Liver (tissue), 10 donors: ENCODE measurements at places on chromosomes 7 and 10. TPM values are rescaled to one million over a fixed set of nuclear protein-coding genes. Genes with fewer than 3 reads are reported as not detected.
A peak's percentile ranks its signal among the peaks of the same experiment; 100 is the strongest.

Gene LZTS2
- total RNA-seq, result 9.9 TPM

GRCh38 chr10:117927332-117927731, 119.4 kb downstream of the RAB11FIP2 start:
- no peaks in the 10 kb centered on the region for H3K4me1 ChIP-seq
- H3K27ac ChIP-seq, result no peak overlapping the region

- H3K4me1 ChIP-seq, result peaks cover 41% of the 10 kb centered on the region
- H3K27me3 ChIP-seq, result no peaks in the 10 kb centered on the region
- no peak overlapping the region for H3K27ac ChIP-seq
- H3K4me3 ChIP-seq, result no peak overlapping the region
Observed at GRCh38 chr10:103416436-103417147, 20.2 kb downstream of the PDCD11 start.

GRCh38 chr10:31170636-31171035, 139.0 kb upstream of the ZNF438 start:
- no peaks in the 10 kb centered on the region for H3K27me3 ChIP-seq
- DNase-seq, result no peak
- H3K27ac ChIP-seq, result no peak overlapping the region
- H3K4me1 ChIP-seq, result no peaks in the 10 kb centered on the region

- H3K27me3 ChIP-seq, result no peaks in the 10 kb centered on the region
- no peak overlapping the region for H3K4me3 ChIP-seq
- H3K4me1 ChIP-seq, result no peaks in the 10 kb centered on the region
- no peak for DNase-seq
- no peak overlapping the region for H3K27ac ChIP-seq
Observed at GRCh38 chr10:49056356-49056755, 59.0 kb downstream of the VSTM4 start.

Gene HECW1
- total RNA-seq, result 0.05 TPM

DNA sequence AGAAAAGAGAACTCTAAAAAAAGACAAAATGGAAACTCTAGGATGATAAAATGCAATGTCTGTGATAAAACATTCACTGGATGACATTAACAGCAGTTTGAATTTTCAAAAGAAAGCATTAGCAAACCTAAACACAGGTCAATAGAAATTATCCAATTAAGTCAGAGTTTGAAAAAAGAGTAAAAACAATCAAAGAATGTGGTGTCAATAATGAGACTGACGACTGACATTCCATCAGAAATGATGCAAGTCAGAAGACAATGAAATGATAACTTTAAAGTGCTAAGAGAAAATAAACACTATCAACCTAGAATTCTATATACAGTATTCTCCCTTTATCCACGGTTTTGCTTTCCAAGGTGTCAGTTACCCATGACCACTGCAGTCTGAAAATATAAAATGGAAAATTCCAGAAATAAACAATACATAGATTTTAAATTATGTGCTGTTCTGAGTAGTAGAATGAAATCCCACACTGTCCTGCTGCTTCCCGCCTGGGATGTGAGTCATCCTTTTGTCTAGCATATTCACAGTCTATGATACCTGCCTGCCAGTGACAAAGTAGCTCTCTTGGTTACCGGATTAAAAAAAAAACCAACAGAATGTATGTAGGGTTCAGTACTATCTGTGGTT, 38.3 kb upstream of the SFMBT2 start:
- no peaks in the 10 kb centered on the region for H3K36me3 ChIP-seq
- no peaks in the 10 kb centered on the region for H3K27me3 ChIP-seq
- no peak for DNase-seq
- H3K27ac ChIP-seq, result no peak overlapping the region

DNA sequence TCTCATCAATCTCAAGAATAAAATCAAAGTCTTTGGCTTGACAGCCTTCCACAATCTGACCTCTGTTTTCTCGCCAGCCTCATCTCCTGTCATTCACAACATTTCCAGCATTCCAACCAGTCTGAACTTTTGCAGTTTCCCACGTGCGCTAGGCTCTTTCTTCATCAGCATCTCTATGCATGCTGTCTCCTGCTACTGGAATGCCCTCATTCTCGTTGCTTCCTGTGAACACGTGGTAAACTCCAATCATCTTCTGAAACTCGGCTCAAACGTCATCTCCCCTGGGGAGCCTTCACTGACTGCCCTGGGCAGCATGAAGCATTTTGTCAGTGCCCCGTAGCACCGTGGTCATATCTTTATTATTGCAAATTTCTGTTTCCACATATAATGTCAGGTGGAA, 12.2 kb upstream of the RSBN1L start:
- peaks cover 3% of the 10 kb centered on the region for H3K4me1 ChIP-seq
- H3K4me3 ChIP-seq, result no peak overlapping the region
- no peak for DNase-seq
- no peaks in the 10 kb centered on the region for H3K27me3 ChIP-seq

GRCh38 chr7:30556840-30557239, 37.8 kb upstream of the GARS1 start:
- H3K4me3 ChIP-seq, result no peak overlapping the region
- no peaks in the 10 kb centered on the region for H3K4me1 ChIP-seq
- H3K27ac ChIP-seq, result no peak overlapping the region
- H3K27me3 ChIP-seq, result no peaks in the 10 kb centered on the region
- DNase-seq, result no peak
- no peaks in the 10 kb centered on the region for H3K36me3 ChIP-seq

GRCh38 chr7:140061607-140061930, 1.2 kb downstream of the PARP12 start:
- H3K27me3 ChIP-seq, result no peaks in the 10 kb centered on the region
- H3K27ac ChIP-seq, result peak overlapping the region; percentile 76
- H3K4me1 ChIP-seq, result peaks cover 6% of the 10 kb centered on the region
- H3K4me3 ChIP-seq, result peak overlapping the region; percentile 90
- H3K36me3 ChIP-seq, result no peaks in the 10 kb centered on the region

GRCh38 chr7:141072548-141073172, 1.2 kb upstream of the TMEM178B start:
- H3K36me3 ChIP-seq, result no peaks in the 10 kb centered on the region
- peak overlapping the region; percentile 64 for H3K4me3 ChIP-seq
- peaks cover 36% of the 10 kb centered on the region for H3K4me1 ChIP-seq
- no peak for DNase-seq
- peaks cover 3% of the 10 kb centered on the region for H3K27me3 ChIP-seq

- H3K4me3 ChIP-seq, result no peak overlapping the region
- H3K4me1 ChIP-seq, result no peaks in the 10 kb centered on the region
- DNase-seq, result no peak
- no peaks in the 10 kb centered on the region for H3K27me3 ChIP-seq
- no peak overlapping the region for H3K27ac ChIP-seq
Observed at GRCh38 chr7:79876848-79877252, 257.8 kb upstream of the GNAI1 start.

Gene CADPS2
- 9.5 TPM for total RNA-seq

DNA sequence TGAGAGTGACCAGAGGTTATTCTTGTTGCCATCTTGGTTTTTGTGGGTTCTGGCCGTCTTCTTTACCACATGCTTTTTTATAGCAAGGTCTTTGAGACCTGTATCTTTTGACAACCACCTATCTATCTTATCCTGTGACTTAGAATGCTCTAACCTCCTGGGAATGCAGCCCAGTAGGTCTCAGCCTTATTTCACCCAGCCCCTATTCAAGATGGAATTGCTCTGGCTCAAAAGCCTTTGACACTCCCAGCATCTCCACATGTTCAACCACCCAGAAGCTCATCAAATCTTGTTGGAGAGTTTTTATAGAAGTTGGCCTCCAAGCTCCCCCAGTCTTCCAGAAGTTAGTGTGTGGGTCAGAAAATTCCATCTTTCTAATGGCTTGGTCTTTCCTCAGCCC, 464.3 kb upstream of the NRP1 start:
- no peak for DNase-seq
- H3K27ac ChIP-seq, result no peak overlapping the region
- H3K4me1 ChIP-seq, result peaks cover 9% of the 10 kb centered on the region
- H3K36me3 ChIP-seq, result no peaks in the 10 kb centered on the region
- H3K27me3 ChIP-seq, result no peaks in the 10 kb centered on the region

GRCh38 chr10:101536800-101537199, 51.3 kb downstream of the POLL start:
- H3K4me3 ChIP-seq, result no peak overlapping the region
- no peak overlapping the region for H3K27ac ChIP-seq
- DNase-seq, result no peak
- no peaks in the 10 kb centered on the region for H3K4me1 ChIP-seq
- H3K36me3 ChIP-seq, result peaks cover 20% of the 10 kb centered on the region

DNA sequence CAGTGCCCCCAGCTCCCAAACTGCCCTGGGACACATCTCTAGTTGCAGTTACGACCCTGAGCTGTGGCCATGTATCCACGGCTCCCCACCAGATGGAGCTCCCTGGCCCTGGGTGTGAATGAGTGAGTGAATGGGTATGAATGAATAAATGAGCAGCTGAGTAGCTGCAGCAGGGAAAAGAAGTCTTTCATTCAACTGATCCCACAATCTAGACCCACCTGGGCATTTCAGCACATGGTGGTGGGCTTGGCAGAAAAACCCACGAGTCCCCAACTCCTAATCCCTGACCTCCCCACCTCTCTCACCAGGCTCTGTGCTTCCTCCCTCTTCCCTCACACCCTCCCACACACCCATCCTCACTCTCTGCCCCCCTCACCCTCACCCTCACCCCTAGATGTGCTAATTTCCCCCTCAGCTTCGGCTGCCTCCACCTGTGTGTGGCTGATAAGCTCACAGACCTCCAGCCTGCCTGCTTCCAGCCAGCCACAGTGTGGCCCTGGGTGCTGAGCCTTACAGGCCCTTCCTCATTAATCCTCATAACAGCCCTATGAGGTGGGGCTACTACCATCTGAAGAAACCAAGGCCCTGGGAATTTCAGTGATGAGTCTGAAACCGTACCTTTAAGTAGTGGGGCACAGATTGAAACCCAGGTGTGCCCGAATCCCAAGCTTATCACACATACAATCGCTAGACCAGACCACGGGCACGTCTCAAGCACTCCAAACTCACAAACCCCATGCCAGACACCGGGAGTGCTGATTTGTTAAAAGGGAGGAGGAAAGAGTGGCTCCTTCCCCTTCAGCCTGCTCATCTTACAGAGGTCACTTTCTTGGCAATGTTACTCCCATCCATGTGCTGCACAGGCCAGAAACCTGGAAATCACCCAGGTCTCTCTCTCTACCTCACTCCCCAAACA, 2.2 kb upstream of the ATP6V1F start:
- H3K4me1 ChIP-seq, result peaks cover 4% of the 10 kb centered on the region
- H3K27ac ChIP-seq, result no peak overlapping the region
- no peak for DNase-seq
- peaks cover under 1% of the 10 kb centered on the region for H3K36me3 ChIP-seq
- H3K27me3 ChIP-seq, result no peaks in the 10 kb centered on the region

GRCh38 chr7:36023033-36023560, 130.0 kb upstream of the EEPD1 start:
- H3K4me1 ChIP-seq, result no peaks in the 10 kb centered on the region
- DNase-seq, result no peak
- H3K4me3 ChIP-seq, result no peak overlapping the region
- no peaks in the 10 kb centered on the region for H3K36me3 ChIP-seq

DNA sequence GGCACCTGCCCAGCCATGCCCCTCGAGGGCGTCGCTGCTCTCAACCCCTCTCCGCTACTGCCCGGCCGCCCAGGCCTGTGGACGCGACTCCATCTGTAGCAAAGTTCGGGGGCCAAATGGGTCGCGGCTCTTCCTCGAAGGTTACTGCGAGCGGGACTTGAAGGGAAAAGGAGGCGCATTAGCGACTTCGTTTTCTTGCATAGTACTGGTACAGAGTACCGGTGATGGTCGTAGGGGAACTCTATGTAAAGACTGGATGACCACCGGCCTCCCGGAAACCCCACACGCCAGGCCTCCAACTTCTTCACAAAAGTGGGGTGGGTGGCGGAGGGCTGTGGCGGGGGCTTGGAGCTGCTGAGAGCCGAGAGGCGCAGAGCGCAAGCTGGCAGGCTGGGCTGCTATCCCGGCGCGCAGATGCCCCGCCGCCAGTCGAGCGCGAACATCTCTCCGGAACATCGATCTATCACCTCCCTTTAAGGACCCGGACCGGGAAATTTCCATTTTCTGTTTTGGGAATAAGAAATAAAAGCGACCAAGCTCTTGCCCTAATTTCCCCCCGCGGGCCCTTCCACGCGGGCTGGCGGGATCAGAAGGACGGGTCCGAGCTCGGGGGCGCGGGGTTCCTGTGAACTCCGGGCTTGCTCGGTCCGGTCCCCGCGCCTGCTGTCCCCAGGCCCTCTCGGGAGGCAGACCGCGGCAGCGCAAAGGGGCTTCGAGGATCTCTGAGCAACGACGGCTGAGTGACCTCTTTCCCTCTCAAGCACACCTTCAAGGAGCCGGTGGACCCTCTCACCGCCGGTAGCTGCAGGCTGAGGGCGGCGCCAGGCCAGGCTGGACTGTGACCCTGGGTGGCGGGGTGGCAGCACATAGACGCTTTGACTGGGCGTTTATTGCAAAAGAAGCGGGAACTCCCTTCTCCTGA, 12.2 kb upstream of the FEZF1 start:
- no peaks in the 10 kb centered on the region for H3K36me3 ChIP-seq
- DNase-seq, result no peak
- H3K27me3 ChIP-seq, result peaks cover 3% of the 10 kb centered on the region

GRCh38 chr10:68725016-68725415, 4.0 kb downstream of the CCAR1 start:
- no peak for DNase-seq
- no peak overlapping the region for H3K4me3 ChIP-seq
- peaks cover 25% of the 10 kb centered on the region for H3K36me3 ChIP-seq
- peaks cover 6% of the 10 kb centered on the region for H3K4me1 ChIP-seq
- H3K27me3 ChIP-seq, result no peaks in the 10 kb centered on the region
- H3K27ac ChIP-seq, result no peak overlapping the region

Gene SPDYE8
- not detected for total RNA-seq

DNA sequence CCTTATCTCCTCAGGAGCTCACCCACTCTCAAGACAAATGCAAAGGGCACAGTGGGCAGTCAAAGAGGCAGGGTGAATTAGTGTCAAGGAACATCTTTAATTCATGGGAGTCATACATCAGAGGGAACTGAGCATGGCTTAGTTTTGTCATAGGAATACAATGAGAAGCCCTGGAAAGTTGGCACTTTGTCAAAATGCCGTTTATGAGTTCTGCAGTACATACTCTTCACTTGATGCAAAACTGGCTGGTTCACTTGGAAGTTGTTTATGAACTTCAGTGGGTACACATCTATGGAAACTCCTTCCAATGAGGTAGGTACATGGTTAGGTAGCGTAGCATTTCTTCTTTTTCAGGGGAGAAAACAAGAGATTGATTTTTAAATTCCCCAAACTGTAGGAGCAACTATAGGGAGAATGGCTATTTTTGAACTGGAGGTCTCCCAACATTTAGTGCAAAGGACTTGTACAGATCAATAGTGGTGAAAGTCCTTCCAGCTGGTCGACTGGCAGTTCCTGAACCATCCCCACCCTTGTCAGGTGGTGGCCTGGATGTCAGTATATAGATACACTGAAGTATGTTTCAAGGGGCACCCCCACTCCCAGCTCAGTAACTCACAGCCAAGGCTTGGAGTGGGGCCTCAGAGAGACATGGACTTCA, 580.5 kb downstream of the REEP3 start:
- no peaks in the 10 kb centered on the region for H3K36me3 ChIP-seq
- H3K4me3 ChIP-seq, result no peak overlapping the region
- H3K27me3 ChIP-seq, result no peaks in the 10 kb centered on the region
- DNase-seq, result no peak
- peaks cover 12% of the 10 kb centered on the region for H3K4me1 ChIP-seq
